ENCODE measurements at places on chromosomes 16 and 17.

DNA sequence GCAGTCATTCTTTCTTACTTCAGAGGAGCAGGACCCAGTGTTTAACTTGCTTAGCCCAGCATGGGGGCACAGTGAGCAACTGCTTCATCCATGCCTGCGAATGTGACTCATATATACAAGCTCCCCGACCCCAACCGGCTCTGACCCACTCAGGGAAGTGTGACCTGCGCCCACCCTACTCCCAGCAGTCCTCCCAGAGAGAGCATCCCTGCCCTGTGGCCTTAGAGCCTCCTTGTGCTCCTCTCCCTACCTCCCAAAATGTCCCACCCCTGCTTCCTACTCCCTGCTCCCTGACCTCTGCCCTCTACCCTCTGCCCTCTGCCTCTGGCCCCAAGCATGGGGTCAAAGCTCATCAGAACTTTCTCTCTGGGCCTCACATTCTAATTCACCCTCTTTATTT, 46.9 kb upstream of the DLX4 start:
- DNase-seq: peak; percentile 31

- no peak for DNase-seq
Observed at GRCh38 chr16:66091471-66091891, 275.0 kb upstream of the CDH5 start.

DNA sequence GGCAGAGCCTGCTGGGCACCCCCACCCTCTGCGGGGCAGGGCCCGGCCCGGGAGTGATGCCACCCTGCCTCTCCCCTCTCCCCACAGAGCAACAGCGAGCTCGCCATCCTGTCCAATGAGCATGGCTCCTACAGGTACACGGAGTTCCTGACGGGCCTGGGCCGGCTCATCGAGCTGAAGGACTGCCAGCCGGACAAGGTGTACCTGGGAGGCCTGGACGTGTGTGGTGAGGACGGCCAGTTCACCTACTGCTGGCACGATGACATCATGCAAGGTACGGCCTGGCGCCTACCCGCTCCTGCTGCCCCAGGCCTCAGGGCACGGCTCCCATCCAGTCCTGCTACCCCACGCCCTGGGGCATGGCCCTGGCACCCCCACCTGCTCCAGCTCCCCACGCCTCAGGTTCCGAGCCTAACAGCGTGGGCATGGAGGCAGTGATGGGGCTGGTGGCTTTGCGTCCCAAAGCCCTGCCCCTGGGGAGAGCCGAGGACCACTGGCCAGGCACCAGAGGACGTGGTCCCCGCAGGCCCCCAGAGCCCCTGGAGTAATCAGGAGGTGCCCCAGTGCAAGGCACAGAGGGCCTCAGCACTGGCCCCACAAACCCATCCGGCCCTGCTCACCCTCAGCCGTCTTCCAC, 38.4 kb downstream of the TSC2 start:
- no peak for DNase-seq

- DNase-seq: no peak
Observed at GRCh38 chr16:86342161-86342834, 168.0 kb upstream of the FOXF1 start.

DNA sequence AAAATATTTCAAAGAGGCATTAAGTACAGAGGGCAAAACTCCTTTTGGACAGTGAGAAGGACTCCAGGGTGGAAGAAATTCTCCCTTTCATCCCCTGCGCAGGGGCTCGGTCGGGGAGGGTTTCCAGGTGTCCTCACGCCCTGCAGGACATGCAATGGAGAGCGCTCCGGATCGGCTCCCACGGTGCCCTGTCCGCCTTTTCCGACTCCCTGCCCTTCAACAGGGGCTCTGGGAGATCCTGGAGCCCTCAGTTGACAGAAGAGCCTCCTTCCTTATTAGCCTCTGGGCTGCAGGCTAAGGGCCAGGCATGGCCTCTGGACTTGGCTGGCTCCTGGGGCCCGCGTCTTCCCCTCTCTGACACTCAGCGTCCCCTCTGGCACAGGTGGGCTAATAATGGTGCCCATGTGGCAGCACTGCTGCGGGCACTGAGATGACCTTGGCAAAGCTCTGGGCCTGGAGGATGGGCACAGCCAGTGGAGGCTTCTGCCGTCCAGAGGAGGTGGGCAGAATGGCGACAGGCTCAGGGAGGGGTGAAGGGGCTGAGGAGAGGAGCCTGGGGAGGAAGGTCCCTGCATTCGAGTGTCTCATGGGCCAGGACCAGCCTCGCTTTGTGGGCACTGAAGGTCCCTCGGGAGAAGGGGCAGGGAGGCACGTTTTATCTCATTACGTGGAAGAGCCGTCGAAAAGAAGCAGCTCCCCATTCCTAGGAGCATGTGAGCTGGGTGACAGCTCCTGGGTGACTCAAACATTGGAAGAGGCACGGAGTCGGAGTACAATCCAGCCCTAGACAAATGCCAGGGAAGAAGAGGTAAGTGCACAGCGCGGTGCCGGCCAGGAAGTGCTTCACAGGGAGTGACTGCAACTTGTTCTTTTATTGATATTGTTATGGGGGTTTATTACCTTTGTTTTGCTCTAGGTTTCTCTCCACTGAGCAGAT, 161.7 kb downstream of the IRF8 start:
- DNase-seq: no peak

- DNase-seq: no peak
Observed at GRCh38 chr17:27596096-27596495, 34.9 kb upstream of the LGALS9 start.

GRCh38 chr17:61904094-61904710, 23.6 kb downstream of the INTS2 start:
- no peak for DNase-seq

- no peak for DNase-seq
Observed at GRCh38 chr17:41552455-41552854, 19.4 kb downstream of the KRT9 start.

- no peak for DNase-seq
Observed at GRCh38 chr16:1834096-1834495, 7.1 kb downstream of the FAHD1 start.

DNA sequence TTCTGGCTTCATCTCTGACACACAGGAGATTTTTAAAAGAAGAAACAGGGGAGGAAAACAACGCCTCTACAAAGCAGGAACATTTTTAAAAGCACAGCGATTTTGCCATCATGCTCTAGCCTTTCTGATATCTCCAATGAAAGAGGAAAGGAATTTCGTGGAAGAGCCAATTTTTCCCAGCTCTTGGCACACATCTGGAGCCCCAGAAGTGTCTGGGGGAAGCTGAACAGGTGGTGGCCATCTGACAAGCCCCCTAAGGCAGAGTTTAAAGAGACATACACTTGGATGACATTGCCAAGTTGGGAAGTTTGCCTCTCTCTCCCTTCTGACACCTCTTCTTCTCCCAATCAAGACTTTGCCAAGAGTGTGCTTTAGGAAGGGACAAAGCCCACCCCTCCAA, 82.1 kb downstream of the CCT6B start:
- DNase-seq: no peak

Data from smooth muscle cell of the brain vasculature (primary cell).